ENCODE measurements at places on chromosomes 4 and X.

- no peak for DNase-seq
Observed at GRCh38 chrX:68059469-68059868, 373.8 kb downstream of the OPHN1 start.

DNA sequence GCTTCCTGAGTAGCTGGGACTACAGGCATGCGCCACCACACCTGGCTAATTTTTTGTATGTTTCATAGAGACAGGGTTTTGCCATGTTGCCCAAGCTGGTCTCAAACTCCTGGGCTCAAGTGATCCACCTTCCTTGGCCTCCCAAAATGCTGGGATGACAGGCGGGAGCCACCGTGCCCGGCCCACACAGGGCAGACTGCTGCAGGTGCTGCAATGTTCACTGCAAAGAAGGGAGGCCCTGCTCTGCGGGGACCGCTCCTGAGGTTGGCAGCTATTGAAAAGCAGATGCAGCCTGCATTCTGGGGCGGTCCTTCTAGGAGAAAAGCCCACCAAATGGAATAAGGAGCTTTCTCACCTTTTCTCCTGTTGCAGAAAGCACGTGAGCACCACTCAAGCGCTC, 5.0 kb downstream of the ARSD start:
- no peak for DNase-seq

DNA sequence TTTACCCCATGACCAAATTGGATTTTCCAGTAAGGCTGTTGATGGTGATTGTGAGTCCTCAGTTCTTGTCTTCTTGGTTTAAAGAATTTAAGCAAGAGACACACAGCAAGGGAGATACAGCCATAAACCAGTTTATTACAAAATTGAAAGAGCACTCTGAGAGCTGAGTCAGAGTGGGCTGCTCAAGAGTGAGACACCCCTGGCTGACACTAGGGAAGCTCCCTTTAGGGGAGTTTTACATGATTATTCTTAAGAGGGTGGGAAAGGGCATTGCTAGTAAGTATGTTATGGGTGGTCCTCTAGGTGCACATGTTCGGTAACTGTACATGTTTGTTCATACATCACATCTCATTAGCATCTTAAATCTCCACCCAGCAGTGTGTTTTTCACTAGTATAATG, 18.8 kb upstream of the ZNF81 start:
- DNase-seq: no peak

DNA sequence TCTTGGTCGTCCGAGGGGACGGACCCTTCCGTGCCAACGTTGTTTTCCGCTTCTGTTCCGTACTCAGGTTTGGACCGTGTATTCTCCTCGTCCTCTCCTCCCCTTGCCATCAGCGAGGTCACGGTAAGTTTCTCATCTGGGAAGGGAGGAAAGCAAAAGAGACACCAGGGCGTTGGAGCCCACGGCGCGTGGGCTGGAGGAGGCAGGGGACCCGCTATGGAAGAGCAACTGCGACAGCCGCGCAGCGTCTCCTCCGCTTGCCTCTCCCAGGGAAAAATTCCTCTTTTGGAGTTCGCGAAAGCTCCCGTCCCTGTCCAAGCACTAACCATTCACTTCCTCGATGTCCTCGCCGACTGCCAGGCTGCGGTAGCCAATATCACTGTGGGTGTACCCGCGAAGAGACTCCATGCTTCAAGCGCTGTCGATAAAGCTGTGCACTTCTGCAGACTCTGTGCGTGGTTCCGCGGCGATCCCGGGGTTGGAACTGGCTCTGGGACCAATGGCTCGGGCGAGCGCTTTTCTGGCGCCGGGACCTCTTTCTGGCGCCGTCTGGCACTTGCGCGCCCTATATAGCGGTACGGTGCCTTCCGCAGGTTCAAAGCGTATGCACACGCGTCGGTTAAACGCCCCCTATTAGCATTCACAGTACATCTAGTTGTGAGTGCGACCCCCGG, at the start of gene ESX1:
ESX1 (minus strand) TSS at position 492 of the 674 bp plus-strand sequence; CDS start at position 408, 84 bp downstream.
- no peak for DNase-seq

GRCh38 chrX:87805829-87806490, 288.4 kb downstream of the KLHL4 start:
- DNase-seq: no peak

GRCh38 chr4:113974467-113974866, 5.0 kb downstream of the ARSJ start:
- DNase-seq: no peak

DNA sequence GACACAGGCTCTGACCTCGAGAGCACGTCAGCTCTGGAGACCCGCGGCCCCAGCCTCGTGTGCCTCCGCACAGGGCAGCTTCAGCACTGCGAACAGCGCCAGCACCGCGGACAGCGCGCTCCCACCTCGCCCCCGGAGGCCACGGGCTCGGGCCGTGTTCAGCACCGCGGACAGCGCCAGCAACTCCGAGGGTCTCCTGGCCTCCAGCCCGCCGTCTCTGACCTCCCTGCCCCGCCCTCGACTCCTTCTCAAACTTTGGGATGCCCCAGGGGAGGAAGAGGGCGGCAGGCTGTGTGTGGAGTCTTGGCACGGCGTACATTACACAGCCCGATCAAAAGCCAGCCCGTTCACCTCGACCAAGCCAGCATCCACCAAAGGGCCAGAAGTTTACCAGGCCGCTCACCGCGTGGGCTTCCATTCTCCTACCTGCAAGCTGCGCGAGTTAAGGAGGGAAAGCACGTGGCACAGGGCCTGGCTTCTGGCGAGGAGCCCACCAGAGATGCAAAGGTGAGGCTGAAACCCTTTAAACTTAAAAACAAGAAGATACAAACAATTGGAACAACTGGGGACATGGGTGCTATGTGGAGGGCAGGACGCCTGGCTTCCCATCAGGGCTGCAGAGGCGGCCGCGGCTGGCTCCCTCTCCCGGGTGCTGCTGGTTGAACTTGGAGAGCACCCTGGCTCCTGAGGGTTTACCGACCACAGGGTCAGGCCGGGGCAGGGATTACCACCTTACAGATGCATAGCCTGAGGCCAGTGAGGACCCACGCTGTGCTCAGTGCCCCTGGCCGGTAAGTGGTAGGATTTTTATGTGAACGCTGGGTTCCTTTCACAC, 4.5 kb upstream of the NKX1-1 start:
- DNase-seq: no peak

GRCh38 chr4:15395311-15395710, 32.5 kb upstream of the C1QTNF7 start:
- DNase-seq: no peak

GRCh38 chrX:8274170-8274569, 103.1 kb upstream of the VCX2 start:
- no peak for DNase-seq

- DNase-seq: no peak
Observed at GRCh38 chrX:69285881-69286564, 120.8 kb upstream of the PJA1 start.

DNA sequence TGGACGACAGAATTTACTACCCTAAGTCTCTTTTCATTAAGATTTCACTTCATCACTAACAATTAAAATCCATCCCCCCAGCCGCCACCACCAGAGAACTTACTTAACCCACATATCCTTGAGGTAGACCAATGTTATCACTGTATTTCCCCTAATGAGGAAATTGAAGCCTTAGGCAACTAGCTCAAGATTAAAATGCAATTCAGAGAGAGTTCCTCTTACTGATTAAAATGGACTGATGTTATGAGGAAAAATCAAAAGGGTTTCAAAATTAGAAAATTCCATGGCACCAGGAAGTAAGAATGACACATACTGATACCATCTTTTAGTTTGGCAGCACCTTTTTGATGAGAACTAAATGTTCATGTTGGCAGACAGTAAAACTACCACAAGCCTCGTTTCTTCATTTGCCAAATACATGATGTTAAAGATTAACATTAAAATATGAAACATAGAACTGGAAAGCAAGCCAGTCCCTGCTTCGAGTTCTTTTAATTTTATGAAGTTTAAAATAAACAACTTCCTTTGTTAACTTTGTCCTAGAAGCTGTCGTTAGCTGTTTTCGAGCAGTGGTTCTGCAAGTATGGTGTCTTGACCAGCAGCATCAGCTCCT, 69.3 kb upstream of the CCDC160 start:
- DNase-seq: no peak

DNA sequence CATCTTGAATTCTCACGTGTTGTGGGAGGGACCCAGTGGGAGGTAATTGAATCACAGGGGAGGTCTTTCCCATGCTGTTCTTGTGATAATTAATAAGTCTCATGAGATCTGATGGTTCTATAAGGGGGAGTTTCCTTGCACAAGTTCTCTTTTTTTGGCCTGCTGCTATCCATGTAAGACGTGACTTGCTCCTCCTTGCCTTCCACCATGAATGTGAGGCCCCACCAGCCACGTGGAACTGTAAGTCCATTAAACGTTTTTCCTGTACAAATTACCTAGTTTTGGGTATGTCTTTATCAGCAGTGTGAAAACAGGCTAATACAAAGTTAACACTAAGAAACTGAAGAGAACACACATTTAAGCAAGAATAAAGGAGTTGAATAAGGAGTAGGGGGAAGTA, 16.0 kb downstream of the TBCK start:
- DNase-seq: no peak

- no peak for DNase-seq
Observed at GRCh38 chr4:33063241-33063640, 2343.1 kb downstream of the PCDH7 start.

DNA sequence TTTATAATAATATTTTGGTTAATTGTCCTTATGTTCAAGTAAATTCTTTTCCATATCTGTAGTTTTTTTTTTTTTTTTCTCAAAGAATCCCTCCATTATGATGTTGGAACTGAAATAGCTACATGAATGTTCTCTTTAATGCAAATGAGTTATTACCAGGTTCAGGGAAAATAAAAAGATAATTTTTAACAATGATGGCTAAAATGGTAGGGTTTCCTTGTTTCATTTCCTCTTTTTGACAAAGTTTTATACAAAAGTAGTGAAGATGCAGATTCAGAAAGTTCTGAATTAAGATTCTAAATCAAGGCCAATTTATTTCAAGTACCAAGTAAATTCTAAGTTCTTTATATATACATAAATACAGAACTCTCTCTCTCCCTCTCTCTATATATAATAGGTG, 779.0 kb upstream of the INTU start:
- DNase-seq: no peak

DNA sequence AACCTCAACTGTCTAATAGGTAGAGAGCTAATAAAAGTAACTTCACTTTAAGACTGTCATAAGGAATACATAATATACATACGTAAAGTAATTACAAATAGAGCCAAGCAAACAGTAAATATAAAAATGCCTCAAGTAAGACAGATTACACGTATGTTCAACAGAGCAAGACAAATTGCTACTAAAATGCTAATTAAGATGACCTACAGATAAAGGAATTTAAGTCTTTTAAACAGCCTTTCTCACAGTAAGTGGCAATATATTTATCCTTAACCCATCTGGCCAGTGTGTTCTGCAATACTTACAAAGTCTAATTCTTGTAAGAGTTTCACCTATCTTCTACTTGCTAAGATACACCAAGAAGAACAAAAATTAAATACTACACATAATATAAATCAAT, 12.7 kb downstream of the G3BP2 start:
- DNase-seq: no peak

DNA sequence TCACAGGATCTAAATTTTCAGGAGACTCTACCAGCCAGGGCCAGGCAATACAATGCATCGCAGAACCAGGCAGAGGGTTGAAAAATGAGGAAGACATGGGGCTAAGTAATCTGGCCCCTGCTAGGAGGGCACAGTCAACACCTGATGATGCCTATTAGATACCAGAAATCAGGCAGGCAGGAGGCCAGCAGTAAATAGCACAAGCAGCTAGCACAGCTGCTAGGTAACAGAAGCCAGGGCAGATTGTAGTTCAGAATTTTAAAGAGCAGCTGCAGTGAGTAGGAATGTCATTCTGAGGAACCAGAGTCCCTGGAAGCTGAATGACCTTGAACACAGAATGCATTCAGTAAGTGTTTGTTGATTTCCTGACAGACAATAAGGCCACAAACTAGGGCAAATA, 38.8 kb upstream of the TRPC5OS start:
- DNase-seq: no peak

GRCh38 chr4:119652998-119653397, 24.4 kb upstream of the PDE5A start:
- DNase-seq: no peak

GRCh38 chr4:186932631-186933187, 209.1 kb upstream of the FAT1 start:
- DNase-seq: no peak

GRCh38 chr4:26287756-26288155, 33.1 kb upstream of the RBPJ start:
- DNase-seq: no peak

GRCh38 chrX:50996930-50997329, 86.4 kb downstream of the BMP15 start:
- no peak for DNase-seq

- DNase-seq: no peak
Observed at GRCh38 chrX:9948406-9948805, 18.8 kb upstream of the CLDN34 start.

GRCh38 chrX:22742174-22742573, 257.6 kb upstream of the DDX53 start:
- no peak for DNase-seq
